ENCODE measurements at places on chromosomes 1 and 21.
A peak's percentile ranks its signal among the peaks of the same experiment; 100 is the strongest.

DNA sequence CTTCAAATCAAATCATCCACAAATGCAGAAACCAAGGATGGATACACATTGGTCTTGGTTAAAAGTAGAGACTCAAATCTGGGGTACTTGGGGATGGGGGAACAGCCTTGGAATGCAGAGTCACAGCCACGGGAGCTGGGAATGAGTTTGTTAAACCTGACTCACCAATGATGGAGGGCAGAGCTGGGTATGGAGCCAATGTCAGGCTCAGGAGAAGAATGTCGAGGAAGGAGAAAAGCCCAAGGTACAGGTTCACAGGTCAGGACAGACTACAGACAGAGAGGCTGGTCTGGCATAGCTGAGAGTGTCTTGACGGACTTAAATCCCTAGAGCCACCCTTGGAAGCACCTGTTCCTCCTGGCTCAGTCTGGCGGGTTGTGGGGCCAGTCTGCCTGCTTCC, 237.6 kb downstream of the NTNG1 start:
- no peak for DNase-seq

GRCh38 chr21:44405091-44405947, 50.0 kb upstream of the LRRC3 start:
- no peak for DNase-seq

DNA sequence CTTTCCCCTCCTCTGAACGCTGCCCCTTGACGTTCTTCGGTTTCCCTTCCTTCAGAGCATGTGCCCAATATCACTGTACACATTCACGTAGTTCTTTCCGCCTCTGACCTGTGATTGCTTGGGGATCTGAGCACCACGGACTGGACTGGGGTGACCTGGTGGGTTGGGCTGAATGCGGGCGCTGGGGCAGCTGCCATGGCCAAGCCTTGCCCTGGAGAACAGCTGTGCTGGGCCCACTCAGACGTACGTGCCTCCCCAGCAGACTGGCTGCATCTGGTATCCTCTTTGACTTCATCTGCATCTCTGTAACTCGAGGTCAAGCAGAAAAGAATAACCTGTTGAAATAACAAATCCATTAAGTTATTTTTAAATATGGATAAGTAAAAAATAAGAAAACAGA, 35.1 kb upstream of the DISC1 start:
- no peak for DNase-seq

DNA sequence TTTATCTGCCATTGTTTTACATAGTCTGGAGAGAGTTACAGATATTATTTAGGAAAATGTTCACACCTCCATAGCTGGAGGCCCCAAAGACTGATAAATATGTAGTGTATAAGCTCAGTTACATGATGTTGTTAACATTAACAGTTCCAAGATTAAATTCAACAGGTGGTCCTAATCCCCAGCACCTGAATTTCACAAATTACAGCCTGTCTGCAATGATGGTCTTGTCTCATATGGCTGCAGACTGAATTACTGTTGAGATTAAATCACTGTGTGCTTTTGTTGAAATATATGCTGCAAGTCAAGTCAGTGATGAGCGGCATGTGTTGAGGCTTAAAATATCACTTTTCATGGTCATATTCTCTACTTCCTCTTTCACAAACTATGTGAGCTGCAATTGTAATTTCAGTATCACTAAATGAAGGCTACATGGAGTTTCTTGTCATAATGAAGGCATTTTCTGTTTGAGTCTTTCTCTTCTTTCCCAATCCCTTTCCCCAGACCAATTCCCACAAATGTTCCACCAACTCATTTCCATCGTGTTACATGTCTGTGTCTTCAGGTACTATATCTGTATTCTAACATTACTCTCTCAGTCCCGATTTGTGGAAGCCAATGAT, 4.2 kb downstream of the ST6GALNAC5 start:
- DNase-seq: no peak

- peak; percentile 45 for DNase-seq
These were observed 13.0 kb downstream of the CCDC190 start for GRCh38 chr1:162847839-162848453.

- no peak for DNase-seq
These were observed 29.4 kb upstream of the CCSAP start for GRCh38 chr1:229372251-229372650.

All from SW480 (cell line).